ENCODE measurements at places on chromosomes 1 and 21.

DNA sequence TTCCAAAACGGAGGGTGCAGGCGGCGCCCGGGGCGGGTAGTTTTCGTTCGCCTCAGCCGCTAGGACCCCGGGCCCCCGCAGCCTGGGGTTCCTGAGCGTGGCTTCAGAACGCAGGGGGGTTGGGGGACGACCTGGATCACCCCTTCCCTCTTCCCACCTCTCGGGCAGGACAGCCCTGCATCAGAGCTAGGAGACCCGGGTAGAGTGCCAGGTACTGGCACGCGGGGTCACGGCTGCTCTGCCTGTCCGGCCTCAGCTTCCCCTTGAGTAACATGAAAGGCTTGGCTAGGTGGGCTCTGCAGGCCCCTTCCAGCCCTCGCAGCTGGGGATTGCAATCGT is 484 bp downstream of the DFFB start:
- no peak for DNase-seq

DNA sequence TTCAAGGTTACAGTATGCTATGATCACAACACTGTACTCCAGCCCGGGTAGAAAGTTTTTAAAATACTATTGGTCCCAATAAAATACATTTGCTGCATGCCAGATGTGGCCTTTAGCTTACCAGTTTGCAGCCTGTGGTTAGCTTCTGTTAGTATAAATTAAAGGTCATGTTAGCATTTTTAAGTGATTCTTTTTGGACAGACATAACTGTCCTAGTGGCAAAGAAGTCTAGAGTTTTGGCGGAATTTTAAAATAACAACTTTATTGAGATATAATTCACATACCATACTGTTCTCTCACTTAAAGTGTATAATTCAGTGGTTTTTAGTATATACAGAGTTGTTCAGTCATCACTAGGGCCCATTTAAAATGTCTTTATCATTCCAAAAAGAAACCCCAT is 24.3 kb upstream of the TMEM39B start:
- DNase-seq: no peak

GRCh38 chr21:31335957-31336738 is 7.9 kb downstream of the TIAM1 start:
- peak; percentile 76 for DNase-seq

GRCh38 chr1:181809991-181810545 is 251.4 kb downstream of the ZNF648 start:
- no peak for DNase-seq

DNA sequence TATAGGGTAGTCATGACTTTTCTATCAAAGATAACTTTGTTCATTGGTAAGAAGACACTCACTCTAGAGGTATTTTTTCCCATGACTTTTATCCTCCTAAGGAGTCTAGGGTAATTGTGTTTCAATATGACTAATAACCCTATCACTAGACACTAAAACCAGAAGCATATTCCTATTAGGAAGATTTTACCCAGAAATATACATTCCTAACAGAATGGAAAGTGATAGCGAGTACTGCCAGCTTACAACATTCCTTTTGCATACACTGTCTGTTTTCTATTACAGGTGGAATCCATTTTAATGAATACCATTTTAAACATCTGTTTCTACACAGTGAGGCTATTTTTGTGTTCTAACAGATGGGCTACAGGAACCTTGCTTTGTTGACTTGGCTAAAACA is 31.4 kb upstream of the C1orf185 start:
- DNase-seq: no peak

DNA sequence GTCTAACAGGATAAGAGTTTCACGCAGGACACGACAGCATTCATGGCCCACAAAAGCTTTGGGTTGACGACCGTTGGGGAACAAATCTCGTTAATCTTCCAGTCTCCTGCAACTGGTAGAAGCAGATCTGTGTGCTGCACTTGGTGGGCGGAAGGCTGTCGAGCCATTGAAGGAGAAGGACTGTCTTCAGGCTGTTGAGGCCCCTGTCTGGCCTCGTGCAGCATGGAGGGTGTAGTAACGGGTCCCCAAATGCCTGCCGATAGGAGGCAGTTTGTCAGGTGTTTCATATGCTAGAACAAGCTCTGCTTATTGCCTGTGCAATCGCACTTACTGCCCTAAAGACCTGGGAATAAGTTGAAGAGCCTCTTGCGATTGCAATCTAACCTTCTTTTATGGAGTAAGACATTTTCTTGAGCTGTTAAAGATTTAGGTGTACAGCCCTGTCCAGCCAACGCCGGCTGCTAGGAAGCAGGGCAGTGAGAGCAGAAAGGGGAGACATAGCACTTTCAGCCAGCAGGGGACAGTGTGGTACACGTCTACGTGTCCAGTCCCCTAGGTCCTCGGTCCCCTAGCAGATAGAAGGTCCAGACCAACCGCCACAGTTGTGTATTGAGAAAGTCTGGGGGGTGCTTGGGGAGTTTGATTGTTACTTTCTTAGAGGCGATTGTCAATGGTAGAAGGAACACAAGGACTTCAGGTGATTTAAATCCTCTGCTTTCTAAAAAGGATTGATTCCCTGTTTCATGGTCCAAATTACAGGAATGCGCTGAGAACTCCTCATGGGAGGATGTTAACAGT is 102.3 kb upstream of the TMPRSS2 start:
- DNase-seq: no peak

DNA sequence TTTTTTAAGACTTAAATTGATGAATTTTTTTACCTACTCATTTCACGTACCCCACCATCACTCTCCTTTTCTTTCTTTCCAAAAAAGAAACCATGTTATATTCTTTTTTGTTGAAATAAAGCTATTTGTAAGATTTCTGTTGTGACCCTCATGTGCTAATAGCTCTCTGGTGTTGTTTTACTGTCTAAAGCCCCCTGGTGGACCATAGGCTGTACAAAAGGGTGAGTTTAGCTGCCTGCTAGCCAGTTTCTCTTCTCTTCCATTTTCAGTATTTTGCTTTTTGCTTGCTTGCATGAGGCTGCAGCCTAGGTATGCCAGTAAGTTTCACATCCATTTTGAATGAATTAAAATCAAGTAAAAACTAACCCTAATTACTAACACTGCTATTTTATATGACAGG is 15.6 kb upstream of the VAMP3 start:
- no peak for DNase-seq

GRCh38 chr1:12284486-12284885 is 54.7 kb downstream of the VPS13D start:
- no peak for DNase-seq

DNA sequence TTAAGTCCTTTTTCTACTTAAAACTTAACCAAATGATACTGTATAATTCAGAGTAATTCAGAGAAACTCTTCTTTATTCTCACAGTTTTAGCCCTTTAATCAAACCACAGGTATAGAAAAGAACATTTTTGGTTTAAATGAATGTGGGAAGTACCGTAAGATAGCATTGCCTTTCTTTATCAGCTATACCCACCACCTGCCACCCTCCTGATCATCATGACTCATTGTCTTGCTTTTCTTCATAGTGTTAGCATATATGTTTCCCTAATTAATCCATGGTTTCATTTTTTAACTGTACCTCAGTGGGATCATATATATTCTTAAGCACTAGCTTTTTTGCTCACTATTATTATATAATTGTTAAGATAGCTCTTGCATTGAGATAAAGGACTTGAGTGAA is 27.5 kb upstream of the ANGPTL1 start:
- peak; percentile 0 for DNase-seq

- DNase-seq: no peak
These were observed 254.0 kb downstream of the MATN1 start for GRCh38 chr1:30469426-30469825.

DNA sequence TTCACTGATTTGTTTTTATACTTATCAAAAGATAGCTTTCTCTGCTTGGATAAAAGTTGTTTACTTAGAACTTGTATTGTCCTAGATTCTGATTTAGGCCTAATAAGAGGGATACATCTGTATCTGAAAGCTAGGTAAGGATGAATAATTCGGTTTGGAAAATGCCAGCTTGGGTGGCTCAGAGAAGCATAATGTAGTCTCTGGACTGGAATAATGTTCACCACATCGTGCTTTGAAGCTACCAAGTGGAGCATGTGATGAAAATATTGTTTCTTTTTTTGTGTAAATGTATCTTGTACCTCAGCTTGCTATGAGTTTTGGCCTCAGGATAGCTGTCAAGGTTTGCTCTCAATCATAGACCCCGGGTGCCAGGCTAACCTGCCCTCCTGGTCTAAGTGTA is 49.2 kb downstream of the VPS13D start:
- no peak for DNase-seq

DNA sequence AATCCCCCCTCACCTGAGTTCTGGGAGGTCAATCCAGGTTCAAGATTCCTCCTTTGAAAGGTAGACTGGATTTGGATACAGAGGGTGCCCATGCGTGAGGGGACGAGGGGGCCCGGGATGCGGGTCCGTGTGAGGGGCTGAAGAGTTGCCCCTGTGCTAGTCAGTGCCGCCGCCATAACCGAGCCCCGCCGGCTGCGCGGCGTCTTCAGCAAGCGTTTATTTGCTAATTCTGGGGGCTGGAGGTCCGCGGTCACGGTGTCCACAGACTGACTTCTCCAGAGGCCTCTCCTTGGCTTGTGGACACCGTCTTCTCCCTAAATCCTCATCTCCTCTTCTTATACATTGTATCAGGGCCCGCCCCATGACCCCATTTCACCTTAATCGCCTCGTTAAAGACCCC is 20.9 kb upstream of the SAMD11 start:
- no peak for DNase-seq

DNA sequence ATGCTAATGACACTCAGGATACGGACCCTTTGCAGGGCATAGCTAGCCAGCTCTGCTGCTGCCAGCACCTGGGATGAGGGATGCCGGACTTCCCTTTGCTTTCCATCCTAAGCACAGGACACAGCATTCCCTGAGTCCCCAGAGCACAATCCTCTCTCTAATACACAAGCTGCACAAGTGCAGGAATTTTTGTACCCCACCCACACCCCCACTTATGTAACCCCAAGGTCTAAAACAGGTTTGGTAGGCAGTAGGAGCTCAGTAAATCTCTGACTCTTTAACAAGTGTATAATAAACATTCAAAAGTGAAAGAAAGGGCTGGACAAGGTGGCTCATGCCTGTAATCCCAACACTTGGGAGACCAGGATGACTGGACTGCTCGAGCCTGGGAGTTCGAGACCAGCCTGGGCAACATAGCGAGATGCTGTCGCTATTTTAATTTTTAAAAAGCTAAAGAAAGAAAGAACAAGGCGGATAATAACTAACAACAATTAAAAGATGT is 42.2 kb upstream of the IGSF3 start:
- no peak for DNase-seq

GRCh38 chr1:71780681-71781080 is 501.7 kb downstream of the NEGR1 start:
- DNase-seq: peak; percentile 7

DNA sequence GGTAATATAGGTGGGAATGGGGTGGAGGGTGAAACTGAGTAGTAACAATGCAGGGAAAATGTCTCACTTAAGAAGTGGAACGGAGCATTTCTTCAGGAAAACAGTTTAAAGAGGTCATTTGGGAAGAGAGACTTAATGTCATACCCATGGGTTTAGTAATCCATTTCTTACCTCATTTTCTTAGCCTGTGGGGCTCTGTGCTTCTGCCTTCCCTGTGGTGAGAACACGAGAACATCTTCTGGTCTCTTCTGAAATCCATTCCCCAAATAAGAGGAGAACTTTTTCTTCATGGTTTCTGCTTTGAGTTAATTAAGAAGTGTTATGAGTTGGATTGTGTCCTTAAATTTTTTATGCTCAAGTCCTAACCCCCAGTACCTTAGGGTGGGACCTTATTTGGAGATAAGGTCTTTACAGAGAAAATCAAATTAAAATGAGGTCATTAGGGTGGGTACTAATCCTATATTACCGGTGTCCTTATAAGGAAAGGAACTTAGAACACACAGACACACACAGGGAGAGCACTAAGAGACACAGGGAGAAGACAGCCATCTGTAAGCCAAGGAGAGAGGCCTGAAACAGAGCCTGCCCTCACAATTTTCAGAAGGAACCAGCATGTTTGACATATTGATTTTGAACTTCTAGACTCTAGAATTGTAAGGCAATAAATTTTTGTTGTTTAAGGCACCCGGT is 5.4 kb downstream of the CCDC190 start:
- no peak for DNase-seq

DNA sequence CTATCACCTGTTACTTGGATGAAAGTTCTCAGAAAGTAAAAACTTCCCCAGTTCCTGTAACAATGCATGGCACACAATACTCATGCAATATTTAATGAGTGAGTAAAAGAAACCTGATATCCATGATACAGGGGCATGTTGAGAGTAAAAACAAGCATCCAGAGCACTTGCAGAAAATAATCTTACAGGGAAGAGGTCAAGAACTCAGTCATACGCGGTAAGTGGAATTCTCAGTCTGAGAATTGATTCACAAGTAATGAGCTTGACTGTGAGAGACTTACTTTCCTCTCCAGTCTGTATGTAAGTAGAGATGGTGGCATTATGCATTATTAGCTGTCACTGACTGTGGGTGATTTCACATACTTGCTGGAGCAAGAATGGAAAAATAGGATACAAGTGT is 976.9 kb downstream of the BRINP3 start:
- DNase-seq: no peak

Data from putamen (tissue), 1 donor.